Pancreas (tissue), 10 donors: ENCODE measurements at places on chromosomes 7 and 10.

DNA sequence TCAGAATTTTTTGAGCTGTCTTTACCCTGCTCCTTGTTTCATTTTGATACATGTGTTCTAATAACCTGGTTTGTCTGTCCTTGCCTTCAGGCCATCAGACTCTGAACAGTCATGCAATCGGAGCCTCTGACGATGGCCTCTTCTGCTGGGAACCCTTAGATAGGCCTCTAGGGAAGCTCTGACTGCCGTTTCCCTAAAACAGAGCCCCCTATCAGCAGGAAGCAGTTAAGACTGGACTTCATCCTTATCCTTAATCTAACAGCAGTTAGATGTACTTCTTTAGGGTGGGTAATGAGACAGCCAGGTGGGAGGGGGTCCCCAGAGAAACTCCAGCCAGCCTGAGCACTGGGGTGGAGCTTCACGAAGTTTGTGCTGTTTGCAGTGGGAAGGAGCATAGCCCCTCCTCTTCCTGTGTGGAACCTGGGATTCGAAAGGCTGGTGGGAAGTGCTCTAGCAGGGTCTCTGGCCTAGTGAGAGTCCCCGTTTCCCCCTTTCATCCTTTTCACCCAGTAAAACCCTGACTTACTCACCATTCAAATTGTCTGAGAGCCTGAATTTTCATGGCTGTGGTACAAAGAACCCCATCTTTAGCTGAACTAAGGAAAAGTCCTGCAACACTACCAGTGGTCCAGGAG lies 28.4 kb upstream of the SORCS3 start:
- H3K27me3 ChIP-seq, result no peaks in the 10 kb centered on the region
- no peak overlapping the region for H3K4me3 ChIP-seq
- no peaks in the 10 kb centered on the region for H3K36me3 ChIP-seq
- no peak for DNase-seq
- no peak overlapping the region for H3K27ac ChIP-seq
- H3K4me1 ChIP-seq, result no peaks in the 10 kb centered on the region

DNA sequence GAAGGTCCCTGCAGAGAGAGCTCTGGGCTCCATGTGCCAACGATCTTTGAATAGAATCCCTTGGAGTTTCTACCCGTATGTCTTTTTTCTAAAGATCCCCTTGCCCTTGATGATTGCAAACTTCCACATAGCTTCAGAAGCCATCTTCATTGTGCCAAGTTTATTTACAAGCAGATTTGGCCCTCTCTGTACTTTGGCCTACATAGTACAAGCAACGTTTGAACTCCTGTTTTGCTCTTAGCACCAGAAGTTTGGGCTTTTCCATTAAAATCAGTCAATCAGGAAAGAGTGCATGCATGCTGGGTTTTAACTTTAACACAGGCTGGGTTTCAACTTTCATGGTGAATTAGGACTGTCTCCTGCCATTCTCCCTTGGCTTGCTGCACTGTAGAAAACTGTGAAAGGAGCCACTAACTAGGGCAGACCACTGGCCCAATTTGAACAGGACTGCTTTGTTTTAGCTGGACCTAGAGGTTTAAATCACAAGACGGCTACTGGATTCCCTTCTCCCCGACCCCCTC lies 557.6 kb upstream of the GALNT17 start:
- H3K36me3 ChIP-seq, result no peaks in the 10 kb centered on the region
- no peak for DNase-seq
- H3K4me1 ChIP-seq, result peaks cover 13% of the 10 kb centered on the region
- H3K27ac ChIP-seq, result no peak overlapping the region
- H3K27me3 ChIP-seq, result no peaks in the 10 kb centered on the region
- no peak overlapping the region for H3K4me3 ChIP-seq

- DNase-seq, result no peak
- H3K4me3 ChIP-seq, result no peak overlapping the region
- H3K4me1 ChIP-seq, result peaks cover 51% of the 10 kb centered on the region
- no peaks in the 10 kb centered on the region for H3K36me3 ChIP-seq
Observed at GRCh38 chr7:108014215-108014614, 11.3 kb upstream of the LAMB1 start.

GRCh38 chr10:17387861-17388503 lies 66.4 kb downstream of the ST8SIA6 start:
- peak overlapping the region; percentile 36 for H3K27ac ChIP-seq
- H3K36me3 ChIP-seq, result no peaks in the 10 kb centered on the region
- no peaks in the 10 kb centered on the region for H3K27me3 ChIP-seq
- no peak for DNase-seq
- H3K4me3 ChIP-seq, result no peak overlapping the region

GRCh38 chr7:139041378-139042085 lies 5.7 kb upstream of the ZC3HAV1L start:
- H3K4me1 ChIP-seq, result no peaks in the 10 kb centered on the region
- no peaks in the 10 kb centered on the region for H3K36me3 ChIP-seq
- no peak overlapping the region for H3K27ac ChIP-seq
- no peak overlapping the region for H3K4me3 ChIP-seq

GRCh38 chr10:116555880-116556279 lies 10.1 kb downstream of the PNLIP start:
- peak overlapping the region; percentile 80 for H3K27ac ChIP-seq
- H3K36me3 ChIP-seq, result no peaks in the 10 kb centered on the region
- no peak overlapping the region for H3K4me3 ChIP-seq
- peaks cover 5% of the 10 kb centered on the region for H3K4me1 ChIP-seq
- H3K27me3 ChIP-seq, result no peaks in the 10 kb centered on the region
- DNase-seq, result no peak
